Bone marrow (tissue), 2 donors: ENCODE measurements at places on chromosomes 1 and 21.

DNA sequence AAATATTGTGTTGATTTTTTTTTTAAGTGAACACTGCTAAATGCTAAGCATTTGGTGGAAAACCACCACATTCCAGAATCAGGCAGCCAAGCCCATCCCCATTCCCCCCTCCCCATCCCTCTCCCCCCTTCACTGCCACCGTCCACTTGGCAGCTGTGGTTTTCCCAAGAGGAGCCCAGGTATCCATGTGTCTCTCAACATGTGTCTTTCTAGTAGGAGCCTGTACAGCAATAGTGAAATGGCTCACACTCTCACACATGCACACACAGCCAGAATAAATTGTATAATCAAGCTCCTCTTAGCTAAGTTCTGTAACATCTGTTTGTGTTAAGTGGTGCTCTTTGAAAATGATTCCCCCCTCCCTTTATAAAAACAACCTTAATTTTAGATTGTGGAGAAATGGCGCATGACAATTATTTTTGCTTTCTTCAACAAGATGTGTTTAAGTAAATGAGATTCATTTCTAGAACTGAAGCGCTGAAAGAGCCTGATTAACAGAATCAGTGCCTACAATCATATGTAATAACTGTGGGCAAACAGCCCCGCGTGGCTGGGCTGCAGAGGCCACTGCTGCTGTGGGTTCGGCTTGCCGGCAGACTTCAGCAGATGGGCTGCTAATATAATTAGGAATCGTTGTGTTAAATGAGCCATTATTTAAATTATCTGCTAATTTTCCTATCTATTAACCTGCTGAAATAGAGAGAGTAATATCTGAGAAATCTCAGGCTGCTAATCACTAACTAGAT is 43.3 kb downstream of the BACE2 start:
- no peak for DNase-seq

DNA sequence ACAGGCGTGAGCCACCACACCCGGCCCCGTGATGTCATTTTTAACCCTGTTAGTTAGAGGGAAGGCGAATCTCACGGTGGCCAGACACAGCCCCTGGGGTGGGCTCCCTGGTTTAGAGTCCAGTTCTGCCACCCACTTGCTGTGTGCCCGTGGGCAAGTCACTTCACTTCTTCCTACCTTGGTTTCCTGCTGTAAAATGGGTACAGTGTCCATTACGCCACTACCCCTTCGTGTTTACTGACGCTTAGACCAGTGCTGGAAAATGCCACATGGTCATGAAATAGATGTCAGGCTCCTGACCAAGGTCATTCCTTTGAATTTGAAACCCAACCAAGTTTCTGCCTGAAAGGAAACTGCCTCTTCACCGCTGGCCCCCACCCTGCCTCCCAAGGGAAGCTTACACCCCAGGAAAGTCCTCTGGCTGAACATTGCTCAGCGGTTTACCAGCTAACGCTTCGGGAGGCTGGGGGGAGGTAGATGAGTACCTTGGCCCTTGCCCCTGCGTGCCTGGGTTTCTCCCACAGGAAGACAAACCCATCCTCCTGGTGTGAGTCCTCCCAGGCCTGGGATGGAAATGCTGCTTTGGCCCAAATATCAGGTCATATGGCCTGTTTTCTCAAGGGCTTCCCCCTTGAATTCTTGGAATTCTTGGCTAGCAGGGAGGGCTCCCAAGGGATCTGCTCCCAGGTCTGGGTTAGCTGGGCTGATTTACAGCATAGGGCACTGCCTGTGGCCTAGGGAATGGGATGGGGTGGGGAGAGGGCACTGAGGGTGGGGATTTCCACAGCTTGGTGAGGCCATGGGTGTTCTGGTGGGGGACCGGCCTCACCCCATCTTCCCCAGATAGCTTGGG is 7.6 kb upstream of the AADACL4 start:
- no peak for DNase-seq

DNA sequence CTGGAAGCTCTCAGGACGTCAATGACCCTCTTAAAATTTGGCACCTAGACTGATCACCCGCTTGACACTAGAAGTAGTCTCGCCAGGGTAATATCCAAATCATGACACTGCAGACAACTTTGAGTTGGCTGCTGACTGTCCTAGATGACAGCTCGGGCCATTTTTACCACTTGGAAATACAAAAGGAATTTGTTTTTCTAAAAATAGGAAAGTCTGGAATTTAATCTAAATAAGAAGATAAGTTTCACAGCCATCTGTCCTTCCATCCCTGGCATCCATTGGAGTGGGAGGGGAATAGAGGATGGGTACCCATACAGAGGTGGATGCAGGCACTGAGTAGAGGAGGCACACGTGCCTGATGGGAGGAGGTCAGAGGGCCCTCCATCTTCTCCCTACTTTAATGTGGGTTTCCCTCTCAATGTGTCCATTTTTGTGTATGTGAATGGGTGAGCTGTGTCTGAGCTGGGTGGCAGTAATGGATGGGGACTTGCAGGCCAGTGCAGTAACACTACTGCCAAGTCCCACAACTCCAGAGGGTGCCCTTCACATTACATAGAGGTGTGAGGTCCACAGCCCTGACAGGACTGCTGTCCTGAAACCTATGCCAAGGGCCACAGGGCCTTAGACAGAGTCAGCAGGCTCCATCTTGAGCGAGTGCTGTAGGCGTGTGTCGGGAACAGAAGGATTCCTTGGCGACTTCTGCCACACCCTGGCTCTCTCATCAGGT is 104.8 kb upstream of the IPO9 start:
- no peak for DNase-seq

DNA sequence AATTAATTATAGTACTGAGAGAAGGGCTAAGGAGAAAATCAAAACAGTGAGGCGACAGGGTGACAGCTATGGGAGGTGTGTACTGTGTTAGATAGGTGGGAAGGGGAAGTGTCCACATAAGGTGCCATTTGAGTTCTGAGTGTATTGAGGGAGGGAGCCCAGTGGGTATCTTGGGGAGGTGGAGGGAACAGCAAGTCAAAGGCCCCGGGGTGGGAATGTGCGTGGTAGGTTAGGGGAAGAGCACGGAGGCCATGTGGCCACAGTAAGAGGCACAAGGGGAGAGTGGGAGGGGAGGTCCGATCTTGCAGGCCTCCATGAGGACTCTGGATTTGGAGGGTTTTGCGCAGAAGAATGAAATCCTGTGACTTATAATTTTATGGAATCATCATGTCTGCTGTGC is 3.0 kb upstream of the XKR8 start:
- DNase-seq: no peak

DNA sequence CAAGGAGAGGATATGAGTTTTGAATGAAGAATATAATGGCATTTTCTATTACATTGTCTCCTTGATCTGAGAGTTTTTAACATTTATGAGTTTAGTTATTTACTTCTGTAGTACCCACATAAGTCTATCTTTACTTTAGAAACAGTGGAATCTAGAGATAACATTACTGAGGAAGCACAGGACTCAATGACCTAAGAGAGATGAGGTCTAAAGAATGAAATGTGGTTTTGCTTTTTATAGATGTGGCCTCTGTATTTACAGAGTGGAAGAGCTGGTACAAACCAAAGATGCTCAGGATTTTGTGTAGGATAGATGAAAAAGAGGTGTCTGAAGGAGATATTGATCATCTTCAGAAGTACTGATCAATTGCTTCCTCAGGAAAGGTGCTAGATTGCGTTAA is 177.3 kb downstream of the KCTD3 start:
- no peak for DNase-seq

- no peak for DNase-seq
Observed at GRCh38 chr1:213519098-213519497, 468.1 kb downstream of the RPS6KC1 start.

DNA sequence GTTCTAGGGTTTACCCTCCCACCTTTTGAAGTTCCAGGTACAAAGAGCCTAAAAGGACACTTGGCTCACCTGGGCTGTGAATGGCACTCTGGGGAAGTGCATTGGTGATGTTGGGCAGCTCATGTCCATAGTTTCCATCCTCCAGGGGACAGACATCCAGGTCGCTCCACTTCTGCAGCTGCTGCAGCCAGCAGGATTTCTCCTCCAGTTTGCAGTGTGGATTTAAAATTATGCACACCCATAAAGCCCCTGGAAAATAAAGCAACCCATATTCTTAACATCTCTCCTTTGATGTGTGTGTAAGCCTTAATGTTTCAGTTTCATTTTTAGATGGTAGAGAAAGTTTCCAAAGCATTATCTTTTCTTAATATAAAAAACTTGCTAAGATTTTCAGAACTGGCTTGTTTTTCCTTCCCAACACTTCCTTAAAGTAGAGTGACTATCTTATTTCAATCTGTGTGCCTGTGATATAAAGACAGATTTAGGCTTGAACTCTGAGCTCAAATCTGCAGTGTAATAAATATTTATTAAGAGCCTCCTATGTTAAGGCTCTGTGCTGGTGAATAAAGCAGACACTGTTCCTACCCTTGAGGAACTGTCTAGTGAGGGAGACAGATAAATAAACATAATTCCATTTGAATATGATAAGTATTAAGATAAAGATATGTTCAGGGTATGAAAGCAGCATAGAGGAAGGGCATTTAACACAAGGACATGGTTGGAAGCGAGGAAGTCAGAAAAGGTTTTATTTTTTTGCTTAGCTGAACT is 39.1 kb downstream of the UROD start:
- no peak for DNase-seq

DNA sequence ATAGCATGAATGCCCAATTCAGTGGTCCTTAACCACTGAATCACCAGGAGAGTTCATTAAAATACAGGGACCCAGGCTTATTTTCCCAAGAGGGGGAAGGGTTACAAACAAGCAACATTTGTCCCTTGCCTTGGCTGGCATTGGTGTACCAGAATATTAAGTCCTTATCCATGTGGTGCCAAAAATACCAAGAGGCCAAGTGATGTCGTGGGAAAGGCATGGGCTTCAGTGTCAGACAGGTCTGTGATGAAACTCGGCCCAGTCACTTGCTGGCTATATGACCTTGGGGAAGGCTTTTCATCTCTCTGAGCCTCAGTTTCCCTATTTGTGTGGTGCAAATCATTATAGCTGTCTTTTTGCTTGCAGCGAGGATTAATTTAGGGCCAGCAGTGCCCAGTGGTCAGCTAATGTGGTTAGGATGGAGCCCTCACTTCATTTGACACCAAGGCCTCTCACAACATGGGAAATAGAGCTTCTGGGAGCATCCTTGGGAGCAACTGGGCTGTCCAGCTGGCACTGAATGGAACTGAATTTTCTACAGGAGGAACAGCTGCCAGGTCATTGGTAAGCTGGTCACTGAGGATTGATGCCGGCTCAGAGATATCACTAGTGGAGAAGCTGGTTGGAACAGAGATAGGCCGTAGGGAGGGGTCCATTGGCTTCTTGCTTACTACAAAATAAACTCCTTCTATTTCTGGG is 77.2 kb upstream of the PPP2R5A start:
- no peak for DNase-seq
